Transverse colon (tissue), 4 donors: ENCODE measurements at places on chromosomes 1 and 21. TPM values are rescaled to one million over a fixed set of nuclear protein-coding genes. Genes with fewer than 3 reads are reported as not detected.
A peak's percentile ranks its signal among the peaks of the same experiment; 100 is the strongest.

HMCN1 gene
- total RNA-seq: 2.7 TPM

- no peak overlapping the region for H3K4me3 ChIP-seq
- no peaks in the 10 kb centered on the region for H3K36me3 ChIP-seq
- H3K4me1 ChIP-seq: no peaks in the 10 kb centered on the region
- no peak overlapping the region for H3K27ac ChIP-seq
- no peak for DNase-seq
Measured at GRCh38 chr1:214958486-214958885, 124.1 kb upstream of the KCNK2 start.

DNA sequence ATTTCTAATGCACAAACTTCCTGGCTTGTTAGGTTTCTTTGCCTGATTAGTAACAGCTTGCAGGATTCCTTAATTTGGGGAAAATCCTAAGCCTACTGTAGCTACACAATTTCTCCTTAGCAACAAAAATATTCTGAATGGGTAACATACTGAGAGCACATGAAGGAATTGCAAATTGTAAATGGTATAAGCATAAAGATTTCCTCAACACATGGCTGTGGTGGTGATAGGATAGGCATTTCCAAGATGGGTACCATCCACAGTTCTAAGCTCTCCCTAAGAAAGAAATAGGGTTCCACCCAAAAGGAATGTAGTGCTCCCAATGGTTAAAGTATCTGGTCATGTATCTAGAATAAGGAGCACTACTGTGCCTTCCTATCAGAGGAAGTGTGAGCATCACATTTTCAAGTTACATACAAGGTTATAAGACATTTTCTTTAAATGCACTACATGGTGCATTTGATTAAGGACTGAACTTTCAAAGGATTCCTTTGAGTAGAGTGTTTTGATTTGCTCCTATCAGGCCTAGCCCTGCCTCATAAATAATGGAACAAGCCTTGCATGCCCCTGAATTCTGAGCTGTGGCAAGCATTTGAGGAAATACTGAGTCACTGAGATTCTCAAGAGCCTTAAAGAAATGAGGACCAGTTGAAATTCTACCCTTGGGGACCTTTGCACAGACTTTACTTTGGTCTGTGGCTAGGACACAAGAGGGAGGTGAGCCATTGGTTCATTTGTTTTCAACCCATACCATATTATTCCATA, 286.4 kb downstream of the PTBP2 start:
- no peak overlapping the region for H3K27ac ChIP-seq
- H3K4me1 ChIP-seq: no peaks in the 10 kb centered on the region
- no peak overlapping the region for H3K4me3 ChIP-seq
- H3K27me3 ChIP-seq: no peaks in the 10 kb centered on the region

GRCh38 chr1:51575406-51576084, 41.3 kb upstream of the OSBPL9 start:
- no peak for DNase-seq
- no peaks in the 10 kb centered on the region for H3K4me1 ChIP-seq
- H3K27me3 ChIP-seq: no peaks in the 10 kb centered on the region

- H3K4me3 ChIP-seq: no peak overlapping the region
- H3K27ac ChIP-seq: no peak overlapping the region
- H3K36me3 ChIP-seq: no peaks in the 10 kb centered on the region
- peak; percentile 68 for DNase-seq
- no peaks in the 10 kb centered on the region for H3K27me3 ChIP-seq
Measured at GRCh38 chr1:224851210-224851847, 78.1 kb upstream of the DNAH14 start.

EFNA3 gene
- total RNA-seq: 3.4 TPM

DNA sequence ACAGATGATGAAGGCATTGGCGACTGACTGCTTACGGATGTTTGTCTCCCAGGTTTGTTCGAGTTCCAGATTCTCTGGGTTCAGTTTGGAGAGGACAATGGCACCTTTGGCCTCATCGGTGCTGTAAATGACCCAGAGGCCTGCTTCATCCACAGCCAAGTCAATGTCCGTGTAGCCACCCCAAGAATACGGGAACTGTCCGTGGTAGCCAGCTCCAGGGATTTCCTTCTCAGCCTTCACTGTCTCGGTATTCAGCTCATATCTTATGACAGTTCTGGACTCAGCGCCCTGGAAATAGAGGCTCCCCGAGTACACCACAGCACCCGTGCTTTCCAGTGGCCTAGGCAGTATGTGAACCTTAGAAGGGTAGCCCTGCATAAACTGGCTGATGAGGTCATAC, 14.1 kb downstream of the MYOCOS start:
- H3K4me3 ChIP-seq: no peak overlapping the region
- H3K27me3 ChIP-seq: no peaks in the 10 kb centered on the region
- no peak for DNase-seq
- H3K4me1 ChIP-seq: no peaks in the 10 kb centered on the region

- H3K4me3 ChIP-seq: no peak overlapping the region
- H3K27ac ChIP-seq: no peak overlapping the region
- no peaks in the 10 kb centered on the region for H3K27me3 ChIP-seq
- DNase-seq: no peak
- H3K4me1 ChIP-seq: peaks cover 20% of the 10 kb centered on the region
Measured at GRCh38 chr1:101003012-101003650, 22.5 kb downstream of the DPH5 start.

DNA sequence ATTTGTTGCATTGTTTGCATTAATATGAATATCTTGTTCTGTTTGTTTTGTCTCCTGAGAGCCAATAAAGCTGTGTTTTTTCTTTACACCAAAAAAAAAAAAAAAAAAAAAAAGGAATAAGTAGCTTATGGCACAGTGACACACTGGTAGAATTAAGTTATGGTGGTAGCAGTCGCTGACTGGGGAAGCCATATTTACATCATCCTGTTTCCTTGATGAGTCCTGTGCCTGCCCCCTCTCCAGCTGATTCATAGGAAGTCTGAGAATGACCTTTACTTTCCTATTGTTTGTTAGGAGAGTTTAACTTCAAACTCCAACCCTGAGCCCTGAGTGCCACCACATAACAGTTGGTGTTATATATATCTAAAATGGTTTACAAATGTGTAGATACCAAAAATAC, 62.2 kb downstream of the OBSCN start:
- peaks cover under 1% of the 10 kb centered on the region for H3K4me1 ChIP-seq
- no peak for DNase-seq
- H3K36me3 ChIP-seq: no peaks in the 10 kb centered on the region
- H3K4me3 ChIP-seq: no peak overlapping the region
- no peaks in the 10 kb centered on the region for H3K27me3 ChIP-seq
